ENCODE measurements at places on chromosomes 3 and 15.

- DNase-seq, result no peak
Observed at GRCh38 chr3:73448761-73449301, 175.9 kb downstream of the PDZRN3 start.

DNA sequence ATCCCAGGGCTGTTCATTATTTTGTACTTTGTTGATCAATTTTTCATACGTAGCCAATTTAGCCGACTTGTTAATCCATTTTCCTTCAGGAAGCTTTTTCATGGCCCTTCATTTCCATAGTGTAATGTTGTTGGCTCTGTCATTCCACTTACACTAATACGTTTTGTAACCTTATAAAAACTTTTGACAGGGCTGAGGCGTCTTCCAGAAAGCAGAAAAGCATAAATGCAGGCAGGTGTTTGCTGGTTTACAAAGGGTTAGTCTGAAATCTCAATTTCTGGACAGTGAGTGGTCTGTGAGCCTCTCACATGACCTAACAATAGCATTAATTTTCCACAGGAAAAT, 444.0 kb downstream of the OTOL1 start:
- no peak for DNase-seq

- DNase-seq, result no peak
Observed at GRCh38 chr3:16907243-16907642, 22.5 kb downstream of the PLCL2 start.

DNA sequence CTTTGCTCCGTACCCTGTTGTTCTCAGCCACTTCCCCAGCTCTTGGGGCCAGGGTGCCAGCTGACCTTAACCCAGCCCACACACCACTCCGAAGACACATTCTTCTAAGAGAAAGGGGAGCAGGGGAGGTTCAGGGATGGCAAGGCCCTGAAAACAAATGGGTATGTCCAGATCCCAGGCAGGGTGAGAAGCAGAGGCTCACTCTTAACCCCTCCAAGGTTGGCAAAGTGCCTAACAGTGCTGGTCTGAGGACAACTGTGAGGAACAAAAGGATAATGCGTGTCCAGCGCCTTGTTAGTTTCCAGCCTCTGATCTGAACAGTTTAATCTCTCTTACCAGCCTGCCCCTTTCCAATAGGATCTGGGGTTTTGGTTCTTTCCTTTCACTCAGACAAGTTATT, 1.5 kb downstream of the TMEM44 start:
- no peak for DNase-seq

DNA sequence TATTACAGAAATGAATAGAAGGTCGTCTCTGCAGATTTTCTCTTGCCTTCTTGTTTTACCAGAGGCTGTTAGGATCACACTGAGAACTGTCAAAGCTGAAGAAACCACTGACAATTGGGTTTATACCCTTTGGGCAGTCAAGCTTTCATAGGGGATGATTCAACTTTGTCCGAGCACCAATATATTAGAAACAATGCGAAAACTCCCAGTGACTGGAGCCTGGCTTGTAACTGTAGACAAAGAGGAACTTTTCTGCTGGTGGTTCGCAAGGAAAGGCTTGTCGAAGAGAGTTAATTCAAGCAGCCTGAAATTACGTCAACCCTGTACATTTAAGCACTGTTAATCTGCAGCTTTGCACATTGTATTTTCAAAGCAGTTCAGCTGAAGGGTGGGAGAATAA, 193.2 kb upstream of the ZNF385D start:
- no peak for DNase-seq

DNA sequence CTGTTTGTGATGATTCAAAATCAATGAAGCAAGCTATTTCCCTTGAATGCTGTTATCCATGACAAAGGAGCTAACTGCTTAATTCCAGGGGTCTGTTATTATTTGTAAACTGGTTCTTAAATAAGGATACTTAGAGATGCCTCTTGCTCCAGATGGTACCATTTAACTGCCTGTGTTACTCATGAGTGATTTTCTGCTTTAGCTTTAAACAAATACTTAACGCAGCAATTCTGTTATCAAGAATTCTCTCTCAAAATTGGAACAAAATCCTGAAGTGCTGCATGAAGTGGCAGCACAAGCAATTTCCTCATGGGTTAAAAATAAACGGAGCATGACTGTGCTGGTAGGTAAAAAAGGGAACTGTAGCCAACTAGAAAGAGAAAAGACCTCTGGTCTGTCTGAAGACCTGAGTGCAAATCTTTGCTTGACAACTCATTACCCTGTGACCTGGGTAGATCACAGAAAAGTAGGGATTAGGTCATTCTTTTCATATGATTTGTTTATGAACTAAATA, 62.5 kb upstream of the GBE1 start:
- DNase-seq, result peak; percentile 91

- DNase-seq, result peak; percentile 86
Observed at GRCh38 chr3:148861277-148861869, 3.7 kb upstream of the CPA3 start.

DNA sequence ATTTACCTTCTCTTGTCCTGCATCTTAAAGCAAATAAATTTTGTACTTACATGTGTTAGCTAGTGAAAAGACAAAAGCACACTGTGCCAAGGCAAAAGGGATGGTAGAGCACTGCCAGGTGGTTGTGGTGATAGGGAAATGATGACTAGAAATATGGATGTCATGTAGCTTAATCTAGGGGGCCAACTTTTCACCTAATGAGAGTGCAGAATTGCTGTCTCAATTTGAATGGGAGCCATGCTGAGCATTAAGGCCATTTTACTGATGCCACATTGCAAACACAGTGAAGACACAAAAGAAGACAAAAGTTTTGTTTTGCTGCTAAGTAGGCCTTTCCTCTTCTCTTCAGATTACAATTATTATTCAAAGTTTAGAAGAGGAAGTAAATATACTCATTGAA, 274.7 kb downstream of the PDCD6IP start:
- no peak for DNase-seq

- no peak for DNase-seq
Observed at GRCh38 chr3:68059628-68060152, 405.3 kb upstream of the SUCLG2 start.

Measured in AML-193 (cell line).